ENCODE measurements at places on chromosomes 1 and 21.
A peak's percentile ranks its signal among the peaks of the same experiment; 100 is the strongest.

- peak; percentile 35 for DNase-seq
Observed at GRCh38 chr1:202007805-202008489, 2.4 kb upstream of the ELF3 start.

DNA sequence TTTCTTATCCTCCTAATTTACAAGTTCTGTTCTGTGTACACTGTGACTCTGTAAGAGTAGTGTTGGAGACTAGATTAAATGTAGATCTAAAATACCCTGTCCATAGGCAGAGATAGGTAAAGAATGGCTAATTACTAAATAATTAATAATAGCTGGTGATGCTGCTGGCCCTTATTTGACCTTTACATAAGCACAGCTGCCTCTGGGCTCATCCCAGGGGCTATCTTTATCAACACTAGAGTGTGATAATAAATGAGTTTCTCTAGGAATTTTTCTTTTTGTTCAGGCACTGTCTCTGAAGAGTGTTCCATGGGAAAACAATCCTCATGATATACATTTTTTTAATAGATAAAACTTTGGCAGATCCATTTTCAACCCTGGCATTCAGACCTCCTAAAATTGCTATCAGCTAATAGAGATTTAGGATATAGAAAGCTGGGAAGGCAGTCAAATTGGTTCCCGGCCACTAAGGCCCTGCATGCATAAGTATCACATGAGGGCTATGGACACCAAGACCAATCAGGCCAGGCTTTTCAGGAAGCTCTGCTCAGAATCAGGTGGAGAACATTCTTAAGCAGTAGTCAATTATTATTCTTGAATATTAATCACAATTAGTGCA is 107.2 kb downstream of the ROR1 start:
- no peak for DNase-seq

- no peak for DNase-seq
Observed at GRCh38 chr1:36306210-36306901, at the start of gene SH3D21. Gene SH3D21 (plus strand): TSS chr1:36306368. CDS start chr1:36306421, 53 bp downstream.

DNA sequence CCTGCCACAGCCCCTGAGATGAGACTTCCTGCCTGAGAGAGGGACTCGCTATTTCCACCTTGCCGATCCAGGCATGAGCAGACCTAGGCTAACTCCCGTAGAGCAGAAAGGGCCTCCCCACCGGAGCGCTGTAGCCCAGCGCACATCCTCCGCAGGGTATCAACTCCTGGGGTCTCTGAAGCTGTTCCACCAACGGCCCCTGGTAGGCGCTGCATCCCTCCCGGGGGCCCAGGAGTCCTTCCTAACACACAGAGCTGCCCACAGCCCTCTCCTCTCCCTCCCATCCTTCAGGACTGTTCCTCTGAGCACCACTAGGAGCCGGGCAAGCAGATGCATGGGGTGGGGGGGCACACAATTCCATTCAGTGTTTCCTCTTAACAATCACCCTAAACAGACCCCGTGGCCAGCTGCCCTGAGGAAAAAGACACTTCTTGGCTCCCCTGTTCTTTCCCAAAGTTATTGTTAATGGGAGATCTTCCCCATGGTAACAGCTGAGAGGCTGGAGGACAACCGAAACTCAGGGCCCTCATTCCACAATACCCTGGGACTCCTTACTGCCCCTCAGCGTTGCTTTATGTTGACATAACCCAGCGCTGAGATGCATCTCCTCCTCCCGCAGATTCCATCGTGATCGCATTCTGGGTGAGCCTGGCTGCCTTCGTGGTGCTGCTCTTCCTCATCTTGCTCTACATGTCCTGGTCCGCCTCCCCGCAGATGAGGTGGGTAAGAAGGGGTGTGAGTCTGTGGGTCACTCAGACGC is 7.5 kb downstream of the MRAP start:
- no peak for DNase-seq

DNA sequence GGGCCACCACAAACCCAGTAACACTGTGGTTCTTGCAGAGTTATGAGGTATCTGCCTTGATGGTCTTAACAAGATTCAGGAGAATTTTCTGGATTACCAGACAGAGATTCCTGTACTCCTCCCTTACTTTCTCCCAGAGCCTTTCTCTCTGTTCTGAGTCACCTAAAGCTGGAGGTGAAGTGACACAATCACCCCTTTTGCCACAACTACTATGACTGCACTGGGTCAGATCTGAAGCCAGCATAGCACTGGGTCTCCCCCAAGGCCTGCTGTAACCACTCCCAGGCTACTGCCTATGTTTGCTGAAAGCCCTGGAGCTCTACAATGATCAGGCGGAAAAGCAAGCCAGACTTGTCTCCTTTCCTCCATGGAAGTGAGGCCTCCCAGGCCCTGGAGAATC is 156.7 kb upstream of the NEGR1 start:
- peak; percentile 12 for DNase-seq
